ENCODE measurements at places on chromosomes 16 and 17.

DNA sequence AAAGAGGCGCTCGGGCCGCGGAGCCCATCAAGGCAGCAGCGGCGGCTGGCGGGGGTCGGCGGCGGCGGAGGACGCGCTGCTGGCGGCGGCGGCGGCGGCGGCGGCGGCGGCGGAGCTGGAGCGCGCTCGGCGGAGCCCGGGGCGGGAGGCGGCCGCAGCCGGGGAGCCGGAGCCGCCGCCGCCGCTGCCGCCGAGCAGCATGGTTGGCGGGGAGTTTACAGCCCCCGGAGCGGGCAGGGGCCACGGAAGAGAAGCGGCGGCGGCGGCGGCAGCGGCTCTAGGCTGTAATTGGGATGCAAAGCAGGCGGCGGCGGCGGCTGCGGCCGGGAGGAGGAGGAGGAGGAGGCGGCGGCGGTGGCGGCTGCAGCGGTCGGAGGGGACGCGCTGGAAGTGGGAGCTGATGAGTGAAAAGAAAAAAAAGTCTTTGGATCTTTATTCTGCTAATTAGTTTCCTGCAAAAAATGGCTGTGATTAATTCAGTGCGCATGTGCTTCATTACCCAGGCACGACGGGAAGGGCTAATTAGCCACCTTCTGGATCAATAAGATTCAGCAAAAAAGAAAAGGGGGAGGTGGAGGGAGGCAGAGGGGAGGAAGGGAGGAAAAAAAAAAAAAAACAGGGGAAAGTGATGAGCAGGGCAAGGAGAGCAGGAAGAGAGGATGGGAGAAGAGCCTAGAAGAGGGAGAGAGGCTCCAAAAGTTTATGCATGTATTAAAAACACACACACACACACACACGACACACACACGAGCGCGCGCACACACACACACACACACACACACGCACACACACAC is 10.9 kb upstream of the ZFHX3 start:
- peak; percentile 18 for DNase-seq

GRCh38 chr17:72097144-72097543 is 23.7 kb upstream of the SOX9 start:
- no peak for DNase-seq

- DNase-seq = no peak
Observed at GRCh38 chr16:86869288-86870022, 291.1 kb downstream of the FOXL1 start.

DNA sequence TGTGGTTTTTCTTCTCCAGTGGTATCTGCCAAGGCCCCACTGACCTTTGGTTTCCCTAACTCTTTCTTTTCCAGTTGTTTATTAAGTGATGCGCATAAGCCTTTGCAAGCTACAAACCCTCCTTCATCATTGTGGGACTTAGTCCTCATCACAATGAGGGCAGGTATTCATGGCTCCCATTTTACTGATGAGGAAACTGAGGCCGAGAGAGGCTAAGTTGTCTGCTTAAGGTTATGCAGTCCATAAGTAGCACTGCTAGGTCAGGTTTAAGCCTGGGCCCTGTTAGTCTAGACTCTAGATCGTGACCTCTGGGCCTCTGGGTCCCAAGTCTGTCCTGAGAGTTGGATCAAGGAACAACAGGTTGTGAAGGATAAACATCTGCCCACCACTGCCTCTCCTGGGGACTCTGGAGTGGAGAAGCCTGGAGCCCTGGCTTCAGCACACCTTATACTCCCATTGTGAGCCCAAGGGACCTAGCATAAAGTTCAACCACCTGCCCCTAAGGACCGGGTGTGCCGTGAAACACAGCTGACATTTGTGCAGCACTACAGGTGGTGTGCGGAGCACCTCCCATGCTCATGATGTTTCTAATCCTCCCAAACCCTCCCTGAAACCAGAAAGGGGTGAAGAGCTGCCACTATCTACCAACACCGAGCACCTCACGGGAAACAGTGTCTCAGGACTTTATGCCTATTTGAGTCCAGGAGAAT is 5.2 kb upstream of the KCNH6 start:
- DNase-seq = no peak

DNA sequence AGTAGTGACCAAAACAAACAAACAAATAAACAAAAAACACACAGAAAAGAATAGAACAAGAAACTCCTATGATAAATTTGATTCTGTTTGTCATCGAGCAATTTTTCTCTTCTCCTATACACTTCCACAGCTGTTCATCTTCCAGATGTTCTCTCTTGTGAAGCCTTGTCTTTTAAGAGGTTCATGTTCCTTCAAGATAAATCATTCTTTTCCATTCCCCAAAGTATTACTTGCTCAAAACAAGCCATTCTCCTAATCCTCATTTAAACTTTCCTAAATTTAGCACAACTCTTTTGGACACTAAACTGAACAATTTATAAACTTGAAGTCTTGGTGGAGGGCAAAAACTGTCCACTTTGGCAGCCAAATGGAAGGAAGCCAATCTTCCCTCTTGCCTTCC is 103.3 kb downstream of the ABCA8 start:
- no peak for DNase-seq

GRCh38 chr17:28385037-28385400 is 13.5 kb downstream of the SARM1 start:
- no peak for DNase-seq

GRCh38 chr16:80778703-80779102 is 25.7 kb downstream of the CDYL2 start:
- DNase-seq = no peak

- DNase-seq = no peak
Observed at GRCh38 chr17:5365831-5366230, 53.6 kb downstream of the NUP88 start.

- DNase-seq = no peak
Observed at GRCh38 chr17:49748791-49749190, 15.1 kb downstream of the FAM117A start.

GRCh38 chr16:56038564-56039098 is 152.7 kb upstream of the GNAO1 start:
- no peak for DNase-seq

GRCh38 chr17:67562005-67562404 is 155.7 kb upstream of the NOL11 start:
- DNase-seq = no peak

DNA sequence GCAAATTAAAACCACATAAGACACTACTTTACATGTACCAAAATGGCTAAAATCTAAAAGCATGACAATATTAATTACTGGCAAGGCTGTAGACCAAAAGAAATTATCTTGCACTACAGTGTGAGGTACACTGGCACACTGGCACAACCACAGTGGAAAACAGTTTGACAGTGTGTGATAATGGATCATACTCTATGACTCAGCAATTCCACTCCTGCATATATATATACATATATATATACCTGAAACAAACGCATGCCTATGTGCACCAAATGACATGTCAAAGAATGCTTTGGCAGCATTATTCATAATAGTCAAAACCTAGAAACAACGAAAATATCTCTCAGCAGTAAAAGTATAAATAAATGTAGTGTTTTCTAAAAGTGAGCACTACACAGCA is 4.6 kb upstream of the DYNLRB2 start:
- DNase-seq = no peak

- no peak for DNase-seq
Observed at GRCh38 chr17:31313982-31314781, at the start of gene EVI2B. TSS of gene EVI2B (minus strand) at chr17:31314054. CDS start at chr17:31305609, 8,445 bp downstream.

DNA sequence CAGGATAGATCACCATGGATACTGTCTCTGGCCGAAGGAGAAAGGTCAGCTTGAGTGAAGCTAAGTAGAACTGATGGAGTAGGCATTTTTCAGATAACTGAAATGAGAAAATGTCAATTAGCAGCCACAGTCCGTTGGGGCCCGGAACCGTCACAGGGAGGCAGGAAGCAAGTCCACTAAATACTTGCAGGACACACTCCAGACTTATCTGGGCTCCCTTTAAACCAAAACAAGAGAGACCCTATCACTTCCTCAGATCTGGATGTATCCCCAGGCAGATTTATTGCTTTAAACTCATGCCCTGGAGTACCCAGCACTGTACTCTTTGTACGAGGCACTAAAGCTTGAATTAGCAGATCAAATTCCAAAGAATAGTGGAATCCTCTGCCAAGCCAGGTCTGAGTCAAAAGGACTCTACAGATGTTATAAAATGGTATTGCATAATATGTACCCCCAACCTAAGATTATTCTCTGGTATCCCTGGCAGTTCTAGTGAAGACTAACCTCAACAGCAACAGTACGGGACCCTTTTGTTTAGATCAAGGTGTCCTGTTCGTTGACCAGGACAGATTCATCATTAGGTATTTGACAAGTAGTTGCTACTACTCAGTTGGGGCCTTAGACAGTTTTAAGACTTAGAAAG is 8.1 kb downstream of the ZP2 start:
- DNase-seq = no peak

DNA sequence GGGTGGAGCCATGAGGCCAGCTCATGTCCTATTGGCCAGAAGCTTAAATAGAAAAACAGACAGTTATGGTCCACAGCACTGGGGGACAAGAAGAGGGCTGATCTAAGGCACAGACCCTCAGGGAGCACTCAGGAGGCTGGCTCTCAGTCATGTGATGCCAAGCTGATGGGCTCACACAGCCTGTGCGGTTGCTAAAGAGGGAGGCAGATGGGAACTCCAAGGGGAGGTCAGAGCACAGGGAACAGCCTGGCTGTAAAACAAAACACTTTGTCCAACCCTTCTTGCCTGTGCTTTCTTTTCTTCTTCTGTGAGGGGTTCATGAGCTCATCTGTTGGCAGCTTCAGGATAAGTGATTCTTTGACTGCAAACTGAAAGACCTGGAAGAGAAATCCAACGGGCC is 27.2 kb downstream of the CNTNAP1 start:
- DNase-seq = no peak

DNA sequence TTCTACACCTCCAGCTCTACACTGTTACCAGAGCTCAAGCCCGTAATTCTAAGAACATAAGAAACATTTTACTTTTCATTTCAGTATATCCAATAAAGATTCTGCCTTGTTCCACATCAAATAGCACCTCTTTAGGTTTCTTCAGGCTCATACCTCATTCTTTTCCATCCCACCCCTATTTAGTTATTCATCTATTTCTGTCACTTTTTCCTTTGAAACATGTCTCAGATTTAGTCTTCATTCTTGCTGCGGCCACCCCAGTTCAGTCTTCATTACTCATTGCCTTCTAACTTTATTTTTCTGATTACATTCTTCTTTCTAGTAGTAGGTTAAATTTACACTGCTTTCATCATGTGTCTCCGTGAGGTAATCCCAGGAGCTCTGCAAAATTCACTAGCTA is 33.5 kb downstream of the PPM1E start:
- DNase-seq = no peak
